ENCODE measurements at places on chromosomes 3 and 15. TPM values are rescaled to one million over a fixed set of nuclear protein-coding genes. Genes with fewer than 3 reads are reported as not detected.

DNA sequence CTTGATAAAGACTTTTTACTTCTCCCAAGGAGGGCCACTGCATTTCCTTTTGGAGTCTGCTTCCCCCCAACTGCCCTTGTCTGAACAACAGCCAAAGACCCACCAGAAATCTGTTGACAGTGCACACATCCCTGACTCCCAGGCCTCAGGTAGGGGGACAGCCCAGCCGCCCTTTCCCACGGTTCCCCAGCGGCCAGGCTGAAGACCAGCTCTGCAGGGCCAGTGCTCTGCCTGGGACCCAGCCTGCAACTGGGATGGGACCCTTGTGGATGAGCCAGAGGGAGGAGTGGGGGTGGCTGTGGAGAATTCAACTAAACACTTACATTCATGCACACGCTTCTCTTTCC lies 8.1 kb upstream of the PRR23E start:
- H3K4me3 ChIP-seq: no peak overlapping the region
- no peaks in the 10 kb centered on the region for H3K36me3 ChIP-seq

DNA sequence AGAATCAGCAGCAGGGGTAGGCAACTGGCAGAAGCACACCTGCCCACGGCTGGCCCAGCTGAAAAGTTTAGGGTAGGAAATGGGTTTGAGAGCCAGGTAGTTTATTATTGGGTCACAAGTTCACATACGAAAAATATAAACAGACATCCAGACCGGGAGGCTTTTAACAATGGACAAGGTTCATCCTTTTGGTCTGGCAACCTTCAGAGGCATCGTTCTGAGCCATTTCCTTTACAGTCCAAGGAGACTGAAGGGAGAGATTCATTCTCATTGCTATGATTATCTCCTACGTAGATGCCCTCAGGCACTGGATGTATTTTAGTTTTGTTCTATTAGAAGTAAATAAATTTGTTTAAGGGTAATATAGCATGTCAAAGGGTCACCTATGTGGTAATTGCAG lies 248.0 kb upstream of the THBS1 start:
- no peaks in the 10 kb centered on the region for H3K27me3 ChIP-seq
- no peaks in the 10 kb centered on the region for H3K36me3 ChIP-seq
- no peak overlapping the region for H3K27ac ChIP-seq
- no peaks in the 10 kb centered on the region for H3K4me1 ChIP-seq
- no peak overlapping the region for H3K4me3 ChIP-seq

GRCh38 chr15:39177561-39177960 lies 403.3 kb upstream of the THBS1 start:
- H3K27me3 ChIP-seq: no peaks in the 10 kb centered on the region
- peaks cover 2% of the 10 kb centered on the region for H3K4me1 ChIP-seq
- no peak overlapping the region for H3K27ac ChIP-seq
- H3K36me3 ChIP-seq: no peaks in the 10 kb centered on the region
- no peak overlapping the region for H3K4me3 ChIP-seq

DNA sequence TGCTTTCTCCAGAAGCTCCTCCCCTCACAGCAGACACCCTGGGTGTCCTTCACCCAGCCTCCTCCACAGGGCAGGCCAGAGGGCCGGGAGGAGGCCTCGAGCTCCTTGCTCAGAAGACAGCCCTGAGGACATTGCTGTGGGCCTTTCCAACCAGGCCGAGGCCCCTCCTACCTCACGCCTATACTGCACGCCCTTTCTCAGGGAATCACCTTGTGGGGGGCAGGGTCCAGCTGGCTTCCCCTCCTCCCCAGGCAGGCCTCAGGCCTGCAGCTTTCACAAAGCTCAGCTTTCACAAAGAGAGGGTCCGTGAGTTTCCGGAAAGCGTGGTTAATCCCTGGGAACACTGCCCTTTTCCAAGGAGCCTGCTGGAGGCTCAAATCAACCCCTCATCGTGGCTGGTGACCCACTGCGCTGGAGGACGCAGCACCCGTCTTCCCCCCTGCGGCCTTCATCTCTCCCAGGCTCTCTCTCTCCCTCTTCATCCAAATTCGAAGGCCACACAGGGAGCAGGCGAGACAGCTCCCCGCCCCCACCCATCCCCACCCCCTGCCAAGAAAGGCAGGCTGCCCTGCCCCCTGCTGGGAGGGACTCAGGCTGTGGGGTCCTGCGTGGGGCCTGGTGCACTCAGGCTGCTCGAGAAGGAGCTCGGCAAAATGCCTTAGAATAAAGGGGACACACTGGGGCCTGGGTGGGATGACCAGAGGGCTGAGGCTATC lies 79.4 kb downstream of the OCA2 start:
- H3K27me3 ChIP-seq: no peaks in the 10 kb centered on the region
- H3K4me3 ChIP-seq: no peak overlapping the region
- DNase-seq: no peak
- H3K27ac ChIP-seq: no peak overlapping the region
- H3K36me3 ChIP-seq: no peaks in the 10 kb centered on the region

- no peaks in the 10 kb centered on the region for H3K36me3 ChIP-seq
- H3K27me3 ChIP-seq: no peaks in the 10 kb centered on the region
- H3K4me1 ChIP-seq: no peaks in the 10 kb centered on the region
Measured at GRCh38 chr3:98598492-98598891, 5.1 kb upstream of the CPOX start.

DNA sequence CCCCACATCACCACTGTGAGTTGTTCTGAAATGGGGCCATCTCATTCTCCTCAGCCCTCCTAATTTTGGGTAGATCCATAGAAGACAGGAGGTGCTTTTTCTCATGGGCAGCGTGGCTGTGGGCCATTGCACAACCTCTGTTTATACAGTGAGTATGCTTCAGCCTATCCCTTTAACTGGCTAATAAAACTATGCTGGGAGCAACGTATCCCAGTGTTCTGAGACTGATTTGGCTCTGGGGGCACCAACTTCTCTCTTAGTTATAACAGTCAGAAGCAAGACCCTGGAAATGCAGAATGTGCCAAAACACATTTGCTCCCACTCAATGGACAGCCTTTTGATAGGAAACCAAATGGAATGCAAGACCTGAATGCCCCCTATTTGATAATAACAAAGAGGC lies 97.1 kb upstream of the ICE2 start:
- H3K27me3 ChIP-seq: no peaks in the 10 kb centered on the region
- no peaks in the 10 kb centered on the region for H3K4me1 ChIP-seq
- no peak for DNase-seq
- no peak overlapping the region for H3K27ac ChIP-seq
- H3K36me3 ChIP-seq: no peaks in the 10 kb centered on the region
- H3K4me3 ChIP-seq: no peak overlapping the region

- no peak overlapping the region for H3K27ac ChIP-seq
- H3K4me3 ChIP-seq: no peak overlapping the region
- H3K36me3 ChIP-seq: no peaks in the 10 kb centered on the region
- DNase-seq: no peak
- no peaks in the 10 kb centered on the region for H3K27me3 ChIP-seq
- H3K4me1 ChIP-seq: no peaks in the 10 kb centered on the region
Measured at GRCh38 chr15:42367041-42367440, 7.7 kb downstream of the CAPN3 start.

DNA sequence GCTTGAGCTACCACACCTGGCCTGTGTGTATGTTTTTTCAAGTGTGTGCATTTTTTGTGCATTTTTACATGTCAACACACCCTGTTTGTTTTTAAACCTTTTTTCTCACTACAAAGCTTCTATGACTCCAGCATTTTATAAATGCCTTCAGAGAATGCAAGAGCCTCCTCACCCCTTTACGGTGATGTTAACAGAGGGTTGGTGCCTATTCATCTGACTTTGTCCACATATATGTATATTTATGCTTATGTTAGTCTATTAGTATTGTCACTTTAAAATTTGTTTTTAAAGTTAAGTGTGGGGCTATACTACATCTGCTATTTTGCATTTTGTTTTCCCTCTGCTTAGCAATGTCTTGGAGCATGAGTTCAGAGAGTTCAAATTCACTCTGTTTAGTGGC lies 45.8 kb downstream of the EEFSEC start:
- no peak overlapping the region for H3K4me3 ChIP-seq
- no peak overlapping the region for H3K27ac ChIP-seq
- H3K4me1 ChIP-seq: no peaks in the 10 kb centered on the region
- no peaks in the 10 kb centered on the region for H3K36me3 ChIP-seq
- H3K27me3 ChIP-seq: no peaks in the 10 kb centered on the region

DNA sequence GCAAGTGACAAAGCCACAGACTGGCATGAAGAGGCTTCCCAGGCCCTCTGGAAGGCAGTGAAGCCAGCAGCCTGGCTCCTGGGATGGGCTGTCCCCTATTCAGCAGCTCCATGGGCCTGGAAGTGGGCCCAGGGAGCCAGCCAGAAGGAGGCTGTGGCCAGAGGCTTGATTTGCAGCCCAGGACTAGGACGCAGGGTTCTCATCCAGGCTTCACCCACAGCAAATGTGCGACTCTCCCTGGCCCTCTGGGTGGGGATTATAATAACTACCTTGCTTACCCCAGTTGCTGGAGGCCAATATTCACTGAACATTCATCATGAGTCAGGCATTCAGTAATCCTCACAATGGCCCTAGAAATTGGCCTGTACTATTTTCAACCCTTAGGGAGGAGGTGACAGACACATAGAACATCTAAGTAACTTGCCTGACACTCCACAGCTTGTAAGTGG lies 24.6 kb upstream of the SRP14 start:
- H3K4me1 ChIP-seq: no peaks in the 10 kb centered on the region
- no peak overlapping the region for H3K27ac ChIP-seq
- H3K4me3 ChIP-seq: no peak overlapping the region
- no peaks in the 10 kb centered on the region for H3K36me3 ChIP-seq

GRCh38 chr15:56654624-56655023 lies 78.7 kb downstream of the ZNF280D start:
- no peak overlapping the region for H3K4me3 ChIP-seq
- peak overlapping the region; percentile 57 for H3K27ac ChIP-seq
- DNase-seq: no peak
- no peaks in the 10 kb centered on the region for H3K36me3 ChIP-seq

DNA sequence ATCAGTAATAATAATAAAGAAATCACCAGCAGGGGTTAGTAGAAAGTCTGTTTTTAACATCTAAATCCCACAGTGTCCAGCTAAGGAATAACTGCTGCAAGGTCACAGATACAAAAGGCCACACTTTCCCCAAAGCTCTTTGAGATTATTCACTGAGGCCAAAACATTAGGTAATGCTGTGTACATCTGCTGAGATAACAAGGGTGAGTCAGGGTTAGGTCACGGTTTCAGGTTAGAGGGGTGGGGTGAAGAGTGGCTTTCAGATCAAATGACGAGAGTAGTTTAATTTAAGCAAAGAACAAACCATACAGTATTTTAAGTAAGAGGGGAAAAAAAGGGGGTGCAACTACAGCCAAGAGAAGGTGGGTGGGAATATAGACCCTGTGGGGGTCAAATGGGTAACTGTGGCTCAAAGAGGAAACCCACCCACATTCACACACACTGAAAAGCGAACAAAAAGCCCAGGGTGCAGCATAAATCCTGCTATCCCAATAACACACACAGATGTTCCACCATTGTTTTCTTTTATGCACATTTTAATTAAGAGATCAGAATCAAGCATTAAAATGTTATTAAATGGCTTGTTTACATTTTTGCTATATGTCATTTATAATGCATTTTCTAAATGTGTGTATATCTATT lies 412.9 kb downstream of the TIGIT start:
- no peak overlapping the region for H3K27ac ChIP-seq
- H3K36me3 ChIP-seq: no peaks in the 10 kb centered on the region
- H3K27me3 ChIP-seq: no peaks in the 10 kb centered on the region
- no peak for DNase-seq
- H3K4me3 ChIP-seq: no peak overlapping the region
- peaks cover 5% of the 10 kb centered on the region for H3K4me1 ChIP-seq

- no peaks in the 10 kb centered on the region for H3K27me3 ChIP-seq
- H3K27ac ChIP-seq: no peak overlapping the region
- H3K4me1 ChIP-seq: no peaks in the 10 kb centered on the region
- DNase-seq: no peak
- H3K4me3 ChIP-seq: no peak overlapping the region
Measured at GRCh38 chr3:76986876-76987474, 52.9 kb upstream of the ROBO2 start.

Gene FSD2
- total RNA-seq: not detected

Gene NR2E3
- total RNA-seq: 3.2 TPM

Gene FAM107A
- 10.2 TPM for total RNA-seq

Gene GATM
- total RNA-seq: 31.9 TPM

Gene LIPH
- total RNA-seq: not detected

Gene FOXB1
- not detected for total RNA-seq

Gene MITF
- 28.4 TPM for total RNA-seq
